Adipocyte (in vitro differentiated cells): ENCODE measurements at places on chromosomes 3 and 15.

DNA sequence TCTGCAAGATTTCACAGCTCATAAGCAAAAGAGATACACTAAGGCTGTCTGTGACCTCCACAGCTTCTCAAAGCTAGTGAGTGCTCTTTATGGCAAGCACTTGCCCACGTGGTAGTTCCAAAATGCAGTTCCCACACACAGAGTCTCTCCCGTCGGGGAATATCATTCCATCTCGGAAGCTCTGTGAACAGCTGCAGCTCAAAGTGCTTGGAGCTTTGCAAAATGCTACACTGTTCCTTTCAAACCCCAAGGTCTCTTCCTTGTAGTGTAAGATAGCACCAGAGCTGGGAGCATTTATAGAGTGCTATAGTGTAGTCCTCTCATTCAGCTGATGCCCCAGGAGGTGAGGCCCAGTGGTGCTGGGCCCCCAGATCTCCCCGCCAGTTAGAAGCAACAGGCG, 36.1 kb downstream of the ST6GAL1 start:
- no peak for DNase-seq

- no peak for DNase-seq
These were observed 72.0 kb upstream of the IQSEC1 start for GRCh38 chr3:13145131-13145825.

GRCh38 chr3:50299929-50300680, 900 bp upstream of the HYAL3 start:
- DNase-seq = peak; percentile 61

- DNase-seq = no peak
These were observed 142.1 kb upstream of the CHRM5 start for GRCh38 chr15:33826201-33826600.

GRCh38 chr15:44319385-44319784, 30.9 kb downstream of the GOLM2 start:
- no peak for DNase-seq

DNA sequence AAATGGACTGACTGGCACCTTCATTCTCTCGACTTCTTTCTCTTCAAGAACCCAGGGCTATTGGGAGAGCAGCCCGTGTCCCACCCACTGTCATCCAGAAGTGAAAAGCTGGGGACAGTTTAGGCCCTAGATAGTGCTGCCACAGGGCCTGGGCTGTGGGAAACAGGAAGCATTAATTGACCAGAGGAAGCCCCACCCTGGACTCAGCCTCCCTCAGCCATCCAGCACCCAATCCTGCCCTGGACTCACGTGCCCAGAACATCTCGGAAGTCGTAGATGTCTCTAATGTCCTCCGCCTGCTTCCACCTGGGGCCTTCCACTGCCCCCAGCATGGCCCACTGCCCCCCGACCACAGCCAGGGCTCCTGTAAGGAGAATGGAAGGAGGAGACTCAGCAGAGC, 2.3 kb downstream of the CAMK1 start:
- DNase-seq = no peak

DNA sequence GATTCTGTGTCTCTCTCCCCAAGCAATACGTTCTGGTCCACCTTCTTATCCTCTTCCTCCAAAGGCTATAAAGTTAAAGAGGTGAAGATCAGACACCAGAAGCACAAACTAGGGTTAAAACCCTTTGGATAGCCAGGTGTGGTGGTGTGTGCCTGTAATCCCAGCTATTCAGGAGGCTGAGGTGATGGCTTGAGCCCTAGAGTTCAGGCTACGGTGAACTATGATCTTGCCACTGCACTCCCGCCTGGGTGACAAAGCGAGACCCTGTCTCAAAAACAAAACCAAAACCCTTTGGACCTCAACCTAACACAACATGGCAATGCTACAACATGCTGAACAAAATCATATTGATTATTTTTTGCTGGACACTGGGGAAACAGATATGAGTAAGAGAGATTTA, 43.2 kb downstream of the MSL2 start:
- no peak for DNase-seq

DNA sequence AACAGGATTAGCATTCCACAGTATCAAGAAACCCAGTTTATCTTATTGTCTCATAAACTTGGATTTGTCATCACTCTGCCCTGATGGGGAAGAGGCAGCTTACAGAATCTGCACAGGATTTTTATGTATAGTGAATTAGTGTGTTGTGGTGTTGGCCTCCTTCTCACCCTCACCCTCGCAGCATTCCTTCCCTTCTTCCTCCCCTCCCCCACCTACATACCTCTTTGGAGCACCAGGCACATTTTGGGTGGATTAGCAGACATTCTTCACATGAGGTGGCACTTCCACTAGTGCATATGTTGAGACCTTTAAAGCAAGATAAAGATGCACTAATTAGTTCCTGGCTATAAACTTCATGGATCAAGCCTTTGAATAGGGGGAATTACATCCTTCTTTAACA, 13.9 kb downstream of the ITGB5 start:
- DNase-seq = no peak

DNA sequence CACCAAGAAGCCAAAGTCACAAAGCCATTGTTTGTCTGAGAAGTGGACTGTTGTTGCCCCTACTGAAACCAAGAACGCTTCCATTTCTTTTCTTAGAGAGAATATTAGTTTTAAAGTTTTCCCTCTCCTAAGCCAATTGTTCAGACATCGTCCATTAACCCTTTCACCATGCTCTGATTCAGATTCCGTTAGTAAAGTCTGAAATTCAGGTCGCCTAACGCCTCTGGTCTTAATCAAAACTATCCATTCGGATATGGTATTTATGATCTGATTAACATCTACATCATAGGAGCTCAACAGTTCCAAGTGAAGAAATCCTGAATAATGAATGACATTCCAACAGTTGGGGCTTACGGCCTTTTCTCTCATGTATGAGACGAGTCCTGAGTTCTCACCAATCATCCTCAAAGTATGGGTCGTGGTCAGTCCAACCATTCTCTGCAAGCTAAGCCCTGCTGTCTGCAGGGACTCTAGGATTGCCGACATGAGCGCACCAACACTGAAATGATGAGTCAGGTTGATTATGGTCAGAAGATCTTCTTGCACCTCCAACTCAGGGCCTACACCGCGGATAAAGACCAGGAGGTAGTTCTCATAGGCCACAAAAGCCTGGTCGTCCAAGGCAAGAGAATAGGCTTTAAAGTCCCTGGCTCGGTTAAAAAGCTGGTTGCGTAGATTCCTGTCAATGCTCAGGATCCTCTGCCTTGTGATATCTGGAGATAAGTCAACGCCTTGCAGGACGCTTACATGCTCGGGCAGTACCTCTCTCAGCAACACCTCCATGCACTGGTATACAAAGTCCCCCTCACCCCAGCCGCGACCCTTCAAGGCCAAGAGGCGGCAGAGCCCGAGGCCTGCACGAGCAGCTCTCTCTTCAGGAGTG, 767 bp downstream of the EPM2AIP1 start:
- peak; percentile 57 for DNase-seq

DNA sequence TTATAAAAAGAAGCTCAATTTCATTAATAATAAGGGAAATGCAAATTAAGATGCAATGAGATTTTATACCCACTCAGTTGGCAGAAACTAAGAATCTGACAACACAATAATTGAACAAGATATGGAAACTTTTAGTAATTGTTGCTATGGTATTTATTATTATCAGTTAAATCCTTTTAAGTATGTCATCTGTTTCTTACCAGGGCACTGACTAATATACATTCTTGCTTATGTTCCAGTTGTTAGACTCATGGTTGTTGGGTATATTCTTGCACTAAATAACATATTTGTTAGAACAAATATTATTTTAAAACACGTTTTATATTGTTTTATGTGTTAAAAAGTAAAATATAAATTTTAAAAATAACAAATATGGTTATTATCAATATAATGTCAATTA, 690.3 kb downstream of the MECOM start:
- peak; percentile 25 for DNase-seq

DNA sequence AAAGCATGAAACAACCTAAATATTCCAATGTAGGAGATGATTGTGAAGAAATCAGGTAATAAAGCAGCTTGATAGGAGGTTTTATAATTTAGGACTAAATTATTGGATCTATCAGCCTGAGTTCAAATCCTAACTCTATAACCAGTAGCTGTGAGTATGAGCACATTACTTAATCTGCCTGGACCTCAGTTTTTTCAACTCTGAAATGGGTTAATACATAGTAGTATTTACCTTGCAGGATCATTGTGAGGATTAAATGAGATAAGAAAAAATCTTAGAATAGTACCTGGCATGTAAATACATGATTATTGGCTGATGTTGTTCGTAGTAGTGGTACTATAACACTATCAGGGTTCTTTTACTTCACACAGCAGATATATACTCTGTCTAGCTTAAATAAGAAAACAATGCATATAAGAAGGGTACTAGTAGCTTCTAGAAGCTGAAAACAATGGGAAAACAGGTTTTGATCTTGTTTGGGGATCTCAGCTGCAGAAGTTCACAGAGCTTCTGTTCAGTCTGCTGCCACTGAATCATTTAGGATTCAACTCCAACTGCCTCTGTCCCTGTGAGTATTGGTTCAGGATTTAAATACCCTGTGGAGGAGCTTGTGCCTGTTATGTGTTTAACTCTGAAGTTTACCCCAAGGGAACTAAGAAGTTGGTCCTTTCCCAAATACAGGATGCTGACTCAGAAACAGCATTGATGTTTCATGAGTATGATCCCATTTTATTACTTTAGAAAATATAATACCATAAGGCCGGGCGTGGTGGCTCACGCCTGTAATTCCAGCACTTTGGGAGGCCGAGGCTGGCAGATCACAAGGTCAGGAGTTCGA, 34.2 kb downstream of the KAT2B start:
- peak; percentile 56 for DNase-seq

GRCh38 chr3:192187485-192188051, 539.8 kb downstream of the FGF12 start:
- DNase-seq = no peak

DNA sequence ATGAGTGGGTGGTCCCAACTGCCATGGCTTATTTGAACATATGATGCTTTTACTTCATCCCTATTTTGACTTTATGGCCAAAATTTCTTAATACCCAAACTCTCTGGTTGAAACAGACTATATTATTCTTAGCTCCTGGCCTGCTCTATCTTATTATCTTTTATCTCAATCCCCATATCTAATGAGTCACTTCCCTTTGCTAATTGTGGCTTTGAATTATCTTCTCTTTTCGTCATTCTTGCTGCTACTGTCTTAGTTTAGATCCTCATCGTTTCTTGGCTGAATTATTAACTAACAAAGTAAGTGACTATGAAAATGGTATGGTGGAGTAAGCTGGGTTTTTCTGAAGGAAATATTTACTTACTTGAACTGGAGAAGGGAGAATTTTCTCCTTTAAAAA, 28.2 kb upstream of the DNAJC19 start:
- DNase-seq = no peak

- no peak for DNase-seq
These were observed 31.7 kb downstream of the SPINK8 start for GRCh38 chr3:48301800-48302166.

DNA sequence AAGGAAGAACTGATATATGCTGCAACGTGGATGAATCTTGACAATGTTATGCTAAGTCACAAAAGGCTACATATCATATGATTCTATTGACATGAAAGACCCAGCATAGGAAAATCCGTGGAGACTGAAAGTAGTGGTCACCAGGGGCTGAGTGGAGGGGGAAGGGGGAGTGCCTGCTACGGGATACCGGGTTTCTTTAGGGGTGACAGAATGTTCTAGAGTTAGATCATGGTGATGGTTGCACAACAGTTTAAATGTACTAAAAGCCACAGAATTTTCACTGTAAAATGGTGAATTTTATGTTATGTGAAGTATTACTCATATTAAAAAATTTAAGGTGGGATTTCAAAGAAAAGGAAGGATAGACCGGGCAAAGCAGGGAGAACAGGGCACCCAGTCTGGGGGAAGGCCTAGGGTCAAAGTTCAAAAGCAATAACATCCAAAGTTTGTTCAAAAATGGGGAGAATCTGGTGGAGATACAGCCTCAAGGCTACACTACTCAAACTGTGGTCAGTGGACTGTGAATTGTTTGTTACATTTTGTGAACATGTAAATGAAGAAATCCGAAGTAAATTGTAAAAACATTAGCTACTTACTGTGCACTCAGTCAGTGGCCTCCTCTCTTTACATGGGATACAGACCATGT, 74.2 kb upstream of the FNDC3B start:
- no peak for DNase-seq

DNA sequence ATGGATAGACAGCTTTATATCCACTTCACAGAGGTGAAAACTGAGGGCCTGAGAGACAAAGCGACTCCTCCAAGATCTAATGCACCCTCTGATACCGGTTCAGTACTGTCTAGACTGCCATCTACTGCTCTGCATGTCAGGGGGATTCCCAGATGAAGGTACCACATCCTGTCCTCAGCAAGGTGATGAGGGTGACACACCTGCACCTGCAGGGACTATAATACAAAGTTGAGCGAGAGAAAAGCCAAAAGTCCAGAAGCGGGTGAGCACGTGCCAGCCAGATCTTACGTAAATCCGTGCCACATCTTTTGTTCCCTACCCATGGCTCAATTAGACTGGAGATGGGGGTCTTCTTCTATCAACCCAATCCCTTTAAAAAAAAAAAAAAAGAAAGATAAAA, 32.4 kb upstream of the HES1 start:
- no peak for DNase-seq

DNA sequence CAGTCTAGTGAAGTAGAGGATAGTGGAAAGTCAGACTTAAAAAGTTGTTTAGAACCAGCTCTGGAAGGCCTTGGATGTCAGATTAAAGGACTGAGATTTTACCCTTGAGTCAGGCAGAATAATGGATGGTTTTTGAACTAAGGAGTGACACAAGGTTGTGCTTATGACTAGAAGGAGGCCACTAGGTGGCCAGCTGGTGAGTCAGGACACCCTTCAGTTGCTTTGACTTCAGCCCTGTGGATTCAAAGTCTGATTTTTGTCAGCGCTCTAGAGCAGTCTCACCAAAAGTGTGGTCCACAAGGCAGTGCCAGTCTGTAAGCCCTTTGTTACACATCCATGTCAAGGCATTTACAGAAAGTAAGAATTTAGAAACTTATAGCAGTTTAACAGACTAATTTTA, 3.8 kb upstream of the GABPB1 start:
- peak; percentile 63 for DNase-seq

- no peak for DNase-seq
These were observed 193.0 kb upstream of the THRB start for GRCh38 chr3:24687671-24688070.

GRCh38 chr15:42759093-42759492, 22.2 kb upstream of the CDAN1 start:
- DNase-seq = no peak

- DNase-seq = no peak
These were observed 23.8 kb upstream of the TCF12 start for GRCh38 chr15:56894601-56895000.

DNA sequence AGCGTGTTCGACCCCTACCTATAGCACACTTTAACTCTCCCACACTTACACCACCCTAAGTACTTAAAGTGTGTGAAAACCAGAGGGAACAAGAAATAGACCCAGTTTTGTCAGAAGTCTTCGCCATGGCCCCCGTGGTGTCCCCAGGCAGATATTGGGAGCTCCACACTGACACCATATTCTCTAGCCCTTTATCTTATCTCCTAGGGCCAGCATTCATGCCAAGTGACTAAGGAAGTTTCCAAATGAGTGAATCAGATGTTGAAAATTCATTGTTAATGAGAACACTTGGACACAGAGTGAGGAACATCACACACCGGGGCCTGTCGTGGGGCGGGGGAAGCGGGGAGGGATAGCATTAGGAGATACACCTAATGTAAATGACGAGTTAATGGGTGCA, 31.8 kb downstream of the P3H2 start:
- DNase-seq = no peak
